ENCODE measurements at places on chromosomes 1 and 21.

DNA sequence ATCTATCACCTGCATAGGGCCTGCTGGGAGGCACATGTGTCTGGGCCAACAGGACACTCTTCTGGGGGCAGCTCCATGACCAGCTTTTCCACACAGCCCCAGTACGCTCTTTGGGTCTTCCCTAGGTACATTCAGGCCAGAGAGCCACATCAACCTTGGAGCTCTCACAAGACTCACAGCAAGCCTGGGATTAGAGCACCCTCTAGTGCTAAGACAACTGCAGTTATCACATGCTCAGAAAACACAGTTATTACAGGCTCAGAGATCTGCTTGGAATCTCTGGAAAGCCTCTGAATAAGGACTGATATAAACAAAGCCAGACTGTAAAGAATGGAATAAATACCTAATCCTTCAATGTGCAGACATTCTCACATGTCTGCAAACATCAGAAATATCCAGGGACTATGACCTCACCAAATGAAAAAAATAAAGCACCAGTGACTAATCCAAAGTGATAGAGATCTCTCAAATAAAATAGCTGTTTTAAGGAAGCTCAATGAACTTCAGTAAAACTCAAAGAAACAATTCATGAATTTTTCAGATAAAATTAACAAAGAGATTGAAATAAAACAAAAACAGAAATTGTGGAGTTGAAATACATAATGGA is 563.9 kb upstream of the NR5A2 start:
- peak; percentile 7 for DNase-seq

DNA sequence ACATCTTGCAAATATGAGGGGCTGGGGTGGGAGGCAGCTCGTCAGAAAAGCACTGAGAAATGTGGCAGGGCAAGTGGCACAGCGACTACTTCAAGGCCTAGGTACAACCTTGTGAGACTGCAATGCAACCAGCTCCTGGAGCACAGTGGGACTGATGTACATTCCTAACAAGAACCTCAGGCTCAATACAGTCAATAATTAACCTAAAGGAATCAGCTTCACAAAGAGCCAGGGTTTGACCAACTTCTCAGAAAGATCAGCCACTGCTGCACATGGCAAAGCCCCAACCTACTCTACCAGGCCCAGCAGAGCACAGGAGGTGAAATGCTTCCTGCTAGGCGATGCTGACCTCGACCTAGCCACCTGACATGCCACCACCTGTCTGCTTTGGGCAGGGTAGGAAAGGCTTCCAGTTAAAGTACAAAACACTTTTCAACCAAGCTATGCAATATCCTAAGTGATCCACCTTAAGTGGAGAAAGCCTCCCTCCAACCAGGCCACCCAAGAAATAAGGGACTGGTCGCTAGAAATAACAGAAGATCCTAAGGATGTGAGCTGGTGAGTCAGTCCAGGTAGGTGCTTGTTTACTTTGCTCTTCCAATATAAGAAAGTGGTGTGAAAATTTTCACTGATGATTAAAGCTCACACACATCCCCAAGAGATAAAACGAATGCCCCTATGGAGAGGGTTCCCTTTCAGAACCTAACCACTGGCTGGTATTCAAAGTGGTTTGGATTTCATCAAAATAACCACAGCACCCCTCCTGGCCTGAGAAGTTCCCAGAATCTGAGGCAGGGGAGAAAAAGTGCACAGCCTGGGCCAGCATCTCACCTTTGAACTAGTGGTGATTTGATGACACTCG is 2.1 kb downstream of the RIPK4 start:
- DNase-seq: no peak

DNA sequence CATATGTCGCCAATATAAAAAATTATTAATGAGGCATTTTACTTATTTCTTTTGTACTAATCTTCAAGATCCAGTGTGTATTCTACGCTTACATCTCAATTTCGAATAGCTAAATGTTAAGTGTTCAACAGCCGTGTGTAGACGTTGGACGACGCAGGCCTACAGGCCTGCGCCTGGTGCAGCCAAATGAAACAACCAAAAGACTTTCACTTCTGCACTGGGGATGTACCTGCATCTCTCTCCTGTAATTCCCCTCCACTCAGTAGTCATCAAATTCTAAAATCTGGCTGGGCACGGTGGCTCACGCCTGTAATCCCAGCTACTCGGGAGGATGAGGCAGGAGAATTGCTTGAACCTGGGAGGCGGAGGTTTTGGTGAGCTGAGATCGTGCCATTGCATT is 76.8 kb upstream of the HNRNPU start:
- DNase-seq: no peak

GRCh38 chr1:153790966-153791647 is 15.9 kb downstream of the SLC27A3 start:
- DNase-seq: no peak

GRCh38 chr1:24022581-24023361 is 42.6 kb upstream of the SRSF10 start:
- DNase-seq: no peak

- peak; percentile 36 for DNase-seq
Observed at GRCh38 chr1:40583980-40584379, 52.5 kb downstream of the ZNF684 start.

GRCh38 chr1:208923456-208923855 is 660.1 kb upstream of the CAMK1G start:
- DNase-seq: no peak

DNA sequence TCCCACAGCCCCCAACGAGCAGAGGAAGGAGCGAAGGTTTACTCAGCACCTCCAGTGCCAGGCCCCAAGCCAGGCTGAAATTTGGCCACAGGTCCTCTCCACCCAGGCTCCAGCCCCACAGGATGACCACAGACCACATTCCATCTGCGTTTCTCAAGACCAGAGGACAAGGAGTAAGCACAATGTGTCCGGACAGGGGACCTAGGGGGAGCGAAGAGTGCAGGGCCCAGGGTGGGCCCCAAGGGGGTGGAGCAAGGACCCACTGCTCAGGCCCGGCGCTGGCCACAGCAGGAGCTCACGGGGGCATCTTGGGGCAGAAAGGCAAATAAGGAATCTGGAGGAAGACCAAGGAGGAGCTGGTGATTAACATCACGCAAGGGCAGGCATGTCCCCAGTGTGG is 100.5 kb downstream of the NPHP4 start:
- no peak for DNase-seq

GRCh38 chr1:154810571-154810970 is 59.5 kb downstream of the KCNN3 start:
- DNase-seq: no peak

DNA sequence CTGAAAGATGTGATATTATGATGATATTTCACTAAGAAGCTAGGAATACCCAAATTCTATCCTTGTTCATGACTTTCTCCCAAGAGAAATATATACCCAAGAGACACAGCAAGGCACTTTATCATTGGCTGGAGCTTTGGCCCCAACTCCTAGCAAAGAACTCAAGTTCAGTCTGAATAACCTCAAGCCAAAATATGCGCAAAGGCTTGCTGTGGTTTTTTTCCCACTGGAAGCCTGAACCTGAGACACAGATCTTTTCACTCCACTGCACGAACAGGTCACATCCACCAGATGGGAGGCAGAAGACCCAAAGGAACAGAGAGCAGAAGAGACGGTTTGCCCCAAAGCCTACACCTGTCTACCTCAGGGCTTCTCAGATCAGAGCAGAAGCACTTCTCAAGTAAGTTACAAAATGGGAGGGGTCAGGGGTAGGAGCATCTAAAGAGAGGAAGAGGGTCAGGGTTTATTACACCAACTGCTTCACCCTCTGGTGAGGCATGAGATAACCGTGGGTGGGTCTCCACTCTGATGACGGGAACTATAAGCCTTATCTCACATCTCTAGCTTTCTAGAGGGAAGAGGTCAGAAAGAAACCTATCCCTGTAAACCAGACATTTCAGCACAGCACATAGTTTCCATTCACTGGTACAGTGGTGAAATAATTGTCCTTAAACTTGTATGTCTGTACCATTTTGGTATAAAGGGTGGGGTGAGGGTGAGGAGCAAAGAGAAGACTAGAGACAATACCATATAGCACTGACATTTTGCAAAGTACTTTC is 17.1 kb upstream of the CDC42BPA start:
- DNase-seq: no peak

DNA sequence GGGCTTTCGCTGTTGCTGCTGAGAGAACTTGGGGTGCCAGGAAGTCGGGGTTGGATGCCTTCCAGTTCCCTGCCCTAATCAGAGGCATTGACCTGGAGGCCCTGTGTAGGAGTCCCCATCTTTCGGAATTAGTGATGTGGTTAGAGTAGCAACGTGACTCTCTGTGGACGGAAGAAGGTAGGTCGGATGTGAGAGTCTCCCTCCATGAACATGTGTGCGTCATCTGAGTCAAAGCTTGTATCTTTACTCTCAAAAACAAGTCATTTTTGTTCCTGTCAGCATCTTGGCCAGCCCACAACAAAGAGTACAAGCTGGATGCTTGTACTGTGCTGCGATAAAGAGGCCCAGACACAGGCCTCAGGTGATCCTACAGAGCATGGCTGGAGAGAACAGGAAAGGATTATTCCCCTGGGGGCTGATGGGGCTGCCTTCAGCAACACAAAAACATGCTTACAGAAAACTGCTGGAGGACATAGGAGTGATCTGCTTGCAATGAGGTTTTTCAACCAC is 31.0 kb upstream of the IL10 start:
- DNase-seq: peak; percentile 79

DNA sequence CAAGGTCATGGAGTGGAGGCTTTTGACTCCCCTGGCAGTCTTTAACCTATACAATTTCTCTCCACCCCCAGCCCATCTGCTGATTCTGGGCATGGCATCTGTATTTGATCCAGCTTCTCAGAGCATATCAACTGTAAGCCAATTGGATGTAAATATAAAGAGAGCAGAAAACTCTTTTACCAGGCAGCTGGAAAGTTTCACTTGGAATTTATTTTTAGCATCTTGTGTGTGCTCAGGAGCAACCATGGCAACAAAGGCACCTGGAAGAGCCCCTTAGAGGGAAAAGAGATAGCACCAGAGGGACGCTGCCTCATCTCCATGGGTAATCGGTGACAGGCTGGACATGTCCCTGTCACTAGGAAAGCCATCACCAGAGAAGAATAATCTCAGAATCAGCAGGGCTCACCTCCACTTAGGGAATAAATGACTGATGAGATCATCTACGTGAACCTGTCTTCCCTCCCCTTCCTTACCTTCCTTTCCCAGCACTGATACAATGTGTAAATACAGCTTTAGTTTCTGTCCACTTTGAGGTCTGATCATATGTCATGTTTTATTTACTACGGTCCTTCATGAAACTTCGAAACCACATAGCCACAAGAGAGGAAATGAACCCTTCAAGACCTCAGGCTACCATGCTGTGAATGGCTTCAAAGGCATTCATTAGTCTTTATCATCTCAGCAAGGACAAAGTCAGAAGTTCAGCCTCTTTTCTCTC is 25.3 kb upstream of the SIPA1L2 start:
- no peak for DNase-seq

- DNase-seq: no peak
Observed at GRCh38 chr1:240351690-240352089, 260.0 kb downstream of the FMN2 start.

- DNase-seq: peak; percentile 17
Observed at GRCh38 chr1:53860967-53861411, 22.9 kb upstream of the NDC1 start.

DNA sequence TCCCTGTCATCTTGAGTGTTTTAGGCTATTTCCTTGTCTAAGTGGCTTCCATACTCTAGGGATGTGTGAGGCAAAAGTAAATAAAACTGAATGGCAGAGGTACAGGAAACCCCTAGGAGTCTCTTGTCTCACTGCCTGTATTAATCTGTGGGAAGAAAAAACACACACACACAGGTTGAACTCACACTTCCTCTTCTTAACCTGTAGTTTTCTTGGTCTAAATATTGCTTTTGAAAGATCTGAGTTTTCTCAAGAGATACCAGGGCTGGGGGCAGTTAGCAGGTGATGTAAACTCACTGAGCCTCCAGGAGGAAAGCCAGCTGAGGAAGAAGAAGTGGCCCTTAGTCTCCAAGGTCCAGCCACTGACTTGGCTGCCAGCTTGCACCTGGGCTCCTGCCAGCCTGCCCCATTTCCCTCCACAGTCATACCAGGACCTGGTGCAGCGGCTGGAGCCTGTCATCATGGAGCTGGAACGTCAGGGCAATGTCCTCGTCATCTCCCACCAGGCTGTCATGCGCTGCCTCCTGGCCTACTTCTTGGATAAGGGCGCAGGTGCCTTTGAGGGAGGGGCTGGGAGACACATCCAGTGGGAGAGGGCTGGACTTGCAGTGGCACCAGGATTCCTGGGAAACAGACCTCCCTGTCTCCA is 16.9 kb downstream of the PFKFB2 start:
- no peak for DNase-seq

GRCh38 chr1:51086496-51087271 is 15.3 kb upstream of the C1orf185 start:
- DNase-seq: no peak

DNA sequence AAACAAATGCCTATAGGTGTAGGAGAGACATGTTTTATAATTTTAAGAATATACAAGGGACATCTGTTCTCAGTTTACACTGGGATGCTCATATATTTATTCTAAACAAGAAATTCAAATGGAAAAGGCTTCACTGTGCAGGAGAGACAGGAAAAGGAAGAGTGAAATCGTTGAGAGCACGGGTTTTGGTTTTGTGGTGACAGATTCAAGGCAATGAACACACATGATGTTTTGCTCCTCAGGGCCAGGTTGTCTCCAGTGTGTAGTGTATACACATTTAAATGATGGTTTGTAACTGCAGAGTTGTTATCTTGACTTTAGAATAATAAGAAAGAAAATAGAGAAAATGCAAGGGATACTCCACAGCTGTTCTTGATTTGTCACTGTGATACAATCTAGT is 73.7 kb downstream of the S1PR1 start:
- no peak for DNase-seq

GRCh38 chr21:15480160-15480559 is 249.6 kb upstream of the USP25 start:
- DNase-seq: peak; percentile 14

- no peak for DNase-seq
Observed at GRCh38 chr1:54970901-54971300, 9.5 kb upstream of the TMEM61 start.

DNA sequence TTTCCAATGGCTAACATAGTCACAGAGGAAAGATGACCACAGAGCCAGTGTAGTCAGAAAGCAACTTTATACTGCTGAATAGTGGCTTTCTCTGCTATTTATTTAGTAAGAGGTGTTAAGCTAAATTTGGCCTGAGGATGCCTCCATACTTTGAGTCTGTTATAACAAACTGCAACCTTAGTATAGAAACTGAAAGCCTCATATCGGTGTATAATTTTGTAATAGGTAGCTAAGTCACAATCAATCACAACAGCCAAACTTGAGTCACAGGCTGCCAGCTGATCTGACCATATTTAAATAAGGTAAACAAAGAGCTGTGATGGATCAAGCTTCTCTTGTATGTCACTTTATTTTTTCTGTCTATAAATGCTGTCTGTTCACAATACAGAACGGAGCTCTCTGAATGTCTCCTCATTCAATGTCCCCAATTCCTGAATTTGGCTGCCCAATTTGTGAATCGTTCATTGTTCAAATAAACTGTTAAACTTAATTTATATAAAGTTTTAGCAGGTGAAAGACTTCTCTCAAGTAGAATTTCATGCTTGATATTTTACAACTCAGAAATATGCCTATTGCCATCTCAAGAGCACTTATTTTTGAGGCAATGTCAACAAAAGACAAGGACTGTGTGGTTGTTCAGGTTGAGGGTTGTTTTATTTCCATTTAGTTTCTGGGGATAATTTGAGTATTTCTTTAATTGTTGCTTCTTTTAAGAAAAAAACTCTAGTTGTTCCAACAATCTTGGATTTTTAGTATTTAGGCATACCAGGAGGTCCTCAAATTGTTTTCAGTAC is 339.7 kb upstream of the B3GALT2 start:
- no peak for DNase-seq

GRCh38 chr1:25858494-25858893 is 763 bp downstream of the AUNIP start:
- DNase-seq: no peak

Measured in activated naive CD8-positive, alpha-beta T cell treated with anti-CD3 and anti-CD28 coated beads for 36 hours (primary cell).